ENCODE measurements at places on chromosomes 5 and 9.

GRCh38 chr5:1100664-1101574 lies 10.9 kb downstream of the SLC12A7 start:
- DNase-seq, result no peak

GRCh38 chr9:131873891-131874440 lies 134.1 kb upstream of the RAPGEF1 start:
- DNase-seq, result no peak

DNA sequence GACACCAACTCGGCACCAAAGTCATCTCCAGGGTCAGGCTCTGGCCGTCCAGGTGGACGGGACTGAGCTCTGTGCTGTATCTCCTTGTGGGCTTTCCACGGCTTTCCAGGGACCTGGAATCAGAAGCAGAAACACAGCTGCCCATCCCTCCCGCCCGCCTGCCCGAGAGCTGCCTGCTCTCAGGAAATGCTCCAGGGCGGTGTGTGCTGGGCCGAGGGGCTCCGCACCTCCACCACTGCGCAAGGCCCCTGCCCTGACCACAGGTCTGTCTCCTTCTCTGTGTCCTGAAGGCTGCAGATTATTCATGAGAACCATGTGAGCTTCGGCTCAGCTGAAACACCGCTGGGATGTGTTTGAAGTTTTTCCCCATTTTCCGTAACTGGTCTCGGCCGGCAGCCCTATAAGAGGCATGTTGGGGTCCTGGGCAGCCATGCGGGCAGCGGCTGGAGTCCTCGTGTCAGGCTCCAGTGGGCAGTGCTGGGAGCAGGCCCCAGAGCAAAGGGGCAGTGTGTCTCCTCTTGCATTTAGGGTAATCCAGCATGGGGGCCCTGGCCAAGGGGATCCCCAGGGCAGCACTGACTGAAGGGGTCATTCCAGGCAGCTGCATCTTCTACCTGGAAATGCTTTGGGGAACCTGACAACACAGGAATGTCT lies 22.8 kb downstream of the NKD2 start:
- DNase-seq, result no peak

GRCh38 chr5:100600298-100600994 lies 65.3 kb downstream of the FAM174A start:
- no peak for DNase-seq

DNA sequence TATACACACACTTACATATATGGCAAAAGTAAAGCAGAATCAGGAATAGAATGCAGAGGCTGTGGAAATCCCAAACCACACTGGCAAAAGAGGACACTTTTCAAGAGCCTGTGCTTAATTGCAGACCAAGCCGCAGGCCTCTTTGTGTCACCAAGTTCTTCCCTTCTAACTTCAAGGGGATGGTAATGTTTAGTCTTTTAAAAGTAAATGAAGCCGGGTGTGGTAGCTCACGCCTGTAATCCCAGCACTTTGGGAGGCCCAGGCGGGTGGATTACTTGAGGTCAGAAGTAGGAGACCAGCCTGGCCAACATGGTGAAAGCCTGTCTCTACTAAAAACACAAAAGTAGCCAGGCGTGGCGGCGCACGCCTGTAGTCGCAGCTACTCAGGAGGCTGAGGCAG lies 28.7 kb downstream of the ROR2 start:
- DNase-seq, result no peak

DNA sequence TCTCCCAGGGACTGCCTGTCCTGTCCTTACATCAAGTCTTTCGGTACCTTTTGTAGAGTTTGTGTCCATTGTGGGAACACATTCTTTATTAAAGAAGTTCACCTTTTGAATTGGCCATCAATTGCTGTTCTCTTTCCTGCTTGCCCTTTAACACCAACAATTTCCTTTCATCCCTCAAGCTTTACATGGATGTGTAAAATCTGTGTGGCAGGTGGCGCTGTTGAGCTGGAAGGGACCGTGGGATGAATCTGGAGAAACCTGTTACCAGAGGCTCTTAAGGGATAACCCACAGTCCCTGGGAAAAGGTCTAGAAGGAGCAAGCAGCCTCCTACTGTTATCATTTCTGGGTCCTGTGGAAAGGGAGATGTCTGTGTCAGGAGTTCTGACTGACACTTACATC lies 7.9 kb upstream of the ZFP62 start:
- DNase-seq, result peak; percentile 72

DNA sequence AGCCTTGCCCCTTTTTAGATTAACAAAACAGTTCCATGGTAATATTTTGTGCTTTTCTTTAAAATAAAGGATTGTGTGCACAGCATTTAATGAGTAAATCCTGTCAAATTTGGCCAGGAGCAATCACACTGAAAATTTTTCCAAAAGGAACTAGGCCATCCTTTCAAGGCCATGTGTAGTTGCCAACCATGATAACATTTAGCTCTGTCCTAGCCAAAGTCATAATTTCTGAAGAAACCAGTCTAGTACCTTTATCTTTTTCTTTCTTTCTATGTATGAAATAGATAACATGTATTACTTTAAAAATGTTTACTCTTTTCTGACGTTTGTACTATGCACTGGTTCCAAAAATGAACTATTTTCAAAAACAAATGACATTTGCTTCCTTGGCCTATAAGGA lies 143.7 kb downstream of the PBX3 start:
- DNase-seq, result no peak

DNA sequence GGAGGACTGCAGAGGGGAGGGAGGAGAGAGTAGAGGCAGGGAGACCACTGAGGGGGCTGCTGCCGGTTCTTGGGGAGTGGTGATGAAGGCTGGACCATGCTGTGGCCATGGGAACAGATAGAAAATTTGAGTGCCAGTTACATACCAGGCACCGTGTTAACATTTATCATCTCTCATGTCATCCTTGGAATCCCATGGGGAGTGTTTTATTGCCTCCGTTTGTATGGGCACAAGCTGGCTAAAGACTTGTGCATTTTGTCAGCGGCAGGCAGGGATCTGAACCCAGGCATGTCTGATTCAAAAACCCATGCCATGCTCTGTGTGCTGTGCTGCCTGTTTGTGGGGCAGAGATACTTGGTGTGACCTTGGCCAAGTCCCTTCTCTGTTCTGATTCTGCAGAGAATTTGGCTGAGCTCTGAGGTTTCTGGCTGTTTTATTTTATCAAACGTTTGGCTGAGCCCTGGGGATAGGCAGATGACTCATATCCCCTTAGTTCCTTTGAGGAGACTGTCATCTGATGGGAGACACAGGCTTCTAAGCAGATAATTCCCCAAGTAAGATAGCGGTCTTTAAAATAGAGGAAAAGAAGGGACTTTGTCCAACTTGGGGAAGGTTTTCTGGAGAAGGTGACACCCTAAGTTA lies 22.2 kb downstream of the COL27A1 start:
- DNase-seq, result no peak
